ENCODE measurements at places on chromosomes 7 and 10.

- DNase-seq, result no peak
These were observed 520.6 kb downstream of the GALNT17 start for GRCh38 chr7:71652510-71652909.

- no peak for DNase-seq
These were observed 4.4 kb upstream of the SNX13 start for GRCh38 chr7:17944720-17945119.

DNA sequence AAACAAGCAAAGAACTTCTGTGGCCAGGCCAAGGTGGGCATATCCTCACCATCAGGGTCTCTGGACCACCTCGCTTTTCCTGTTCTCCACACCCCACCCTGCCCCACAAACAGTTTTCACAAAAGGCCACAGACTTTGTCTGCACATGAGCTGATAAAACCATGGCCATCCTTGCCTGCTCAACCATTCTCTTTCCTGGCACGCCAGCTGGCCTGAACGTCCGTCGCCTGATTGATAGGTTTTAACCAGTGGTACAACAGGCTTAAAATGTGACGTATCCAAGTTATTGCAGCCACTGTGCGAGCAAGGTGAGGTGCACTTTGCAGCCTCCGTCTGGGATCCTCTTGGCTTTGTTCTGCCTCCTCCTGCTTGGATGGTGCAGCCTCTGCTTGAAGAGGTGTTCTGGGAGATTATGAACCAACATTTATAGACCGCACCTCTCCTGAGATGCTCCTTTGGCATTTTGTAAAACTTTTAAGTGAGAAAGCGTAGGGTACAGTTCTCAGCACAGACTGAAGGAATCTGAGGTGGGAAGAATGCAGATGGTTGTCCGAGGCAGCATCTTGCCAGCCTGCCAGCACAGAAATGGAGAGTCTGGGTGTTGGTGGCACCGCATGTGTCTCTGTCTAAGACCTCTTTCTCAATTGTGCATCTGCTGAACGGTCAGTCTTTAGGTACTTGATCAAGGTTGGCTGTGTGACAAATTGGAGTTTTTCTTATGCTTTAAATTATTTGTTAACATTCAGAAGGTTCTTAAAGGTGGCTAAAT is 288.3 kb downstream of the CELF2 start:
- no peak for DNase-seq

GRCh38 chr7:43249823-43250145 is 137.3 kb downstream of the HECW1 start:
- DNase-seq, result peak; percentile 33

DNA sequence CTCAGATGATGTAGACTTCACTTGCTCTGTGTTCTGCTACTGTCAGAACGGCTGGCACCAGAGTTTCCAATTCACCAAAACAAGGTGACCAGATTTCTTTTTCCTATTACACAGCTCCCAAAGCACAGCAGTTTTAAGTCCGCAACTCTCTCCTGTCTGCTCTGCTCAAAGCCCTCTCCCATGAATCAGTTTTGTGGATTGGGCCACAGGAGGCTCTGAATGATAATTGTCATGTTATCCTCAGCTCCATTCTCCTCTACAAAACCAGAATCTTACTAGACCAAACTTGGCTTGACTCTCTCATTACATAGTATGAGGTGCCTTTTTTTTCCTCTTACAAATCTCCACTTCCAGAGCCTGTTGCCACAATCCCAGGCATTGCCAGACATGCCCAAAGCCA is 223.5 kb downstream of the SNX13 start:
- no peak for DNase-seq

DNA sequence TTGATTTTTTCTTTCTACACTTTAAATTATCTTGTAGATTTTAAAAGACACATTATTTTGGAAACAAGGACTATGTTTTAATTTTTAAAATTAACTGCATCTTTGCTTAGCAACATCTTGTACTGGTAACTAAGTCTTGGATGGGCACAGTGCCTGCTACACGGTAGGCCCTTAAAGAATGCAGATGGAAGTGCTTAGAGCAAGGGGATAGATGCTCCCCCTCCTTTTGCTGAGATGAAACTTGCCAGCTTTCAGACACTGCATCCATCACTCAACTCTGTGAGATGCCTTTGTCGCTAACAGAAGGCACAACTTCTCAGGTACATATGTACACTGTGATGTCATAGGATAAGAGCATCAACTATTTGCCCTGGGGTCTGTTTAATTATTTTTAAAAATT is 103.9 kb downstream of the LRRC18 start:
- DNase-seq, result no peak

DNA sequence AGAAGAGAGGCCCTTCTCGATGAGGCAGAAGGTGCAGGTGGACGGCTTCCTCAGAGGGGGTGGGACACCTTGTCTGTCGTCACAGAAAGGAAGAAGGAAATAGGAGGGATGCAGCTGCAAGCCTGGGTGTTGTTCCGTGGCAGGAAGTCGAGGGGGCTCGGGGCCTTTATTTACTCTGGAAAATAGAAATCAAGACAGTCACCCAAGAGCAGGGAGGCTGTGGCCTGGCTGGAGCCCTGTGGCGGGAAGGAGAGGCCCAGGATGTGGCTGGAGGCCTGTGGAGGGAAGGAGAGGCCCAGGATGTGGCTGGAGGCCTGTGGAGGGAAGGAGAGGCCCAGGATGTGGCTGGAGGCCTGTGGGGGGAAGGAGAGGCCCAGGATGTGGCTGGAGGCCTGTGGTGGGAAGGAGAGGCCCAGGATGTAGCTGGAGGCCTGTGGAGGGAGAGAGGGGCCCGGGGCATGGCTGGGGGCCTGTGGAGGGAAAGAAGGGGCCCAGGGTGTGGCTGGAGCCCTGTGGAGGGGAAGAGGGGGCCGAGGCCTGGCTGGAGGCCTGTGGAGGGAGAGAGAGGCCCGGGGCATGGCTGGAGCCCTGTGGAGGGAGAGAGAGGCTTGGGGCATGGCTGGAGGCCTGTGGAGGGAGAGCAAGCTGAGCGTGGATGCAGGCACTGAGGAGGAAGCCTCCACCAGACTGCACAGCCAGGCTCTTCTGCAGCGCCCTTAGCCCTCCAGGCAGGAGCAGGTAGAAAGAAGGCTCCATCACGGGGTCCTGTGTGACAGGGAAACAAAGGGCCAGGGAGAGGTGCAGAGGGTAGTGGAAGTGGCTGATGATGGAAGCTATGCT is 97.3 kb upstream of the SFMBT2 start:
- no peak for DNase-seq

- no peak for DNase-seq
These were observed 133.5 kb downstream of the BUB3 start for GRCh38 chr10:123287594-123288247.

Measured in fibroblast of gingiva (primary cell).